ENCODE measurements at places on chromosomes 6 and 20. TPM values are rescaled to one million over a fixed set of nuclear protein-coding genes. Genes with fewer than 3 reads are reported as not detected.

DNA sequence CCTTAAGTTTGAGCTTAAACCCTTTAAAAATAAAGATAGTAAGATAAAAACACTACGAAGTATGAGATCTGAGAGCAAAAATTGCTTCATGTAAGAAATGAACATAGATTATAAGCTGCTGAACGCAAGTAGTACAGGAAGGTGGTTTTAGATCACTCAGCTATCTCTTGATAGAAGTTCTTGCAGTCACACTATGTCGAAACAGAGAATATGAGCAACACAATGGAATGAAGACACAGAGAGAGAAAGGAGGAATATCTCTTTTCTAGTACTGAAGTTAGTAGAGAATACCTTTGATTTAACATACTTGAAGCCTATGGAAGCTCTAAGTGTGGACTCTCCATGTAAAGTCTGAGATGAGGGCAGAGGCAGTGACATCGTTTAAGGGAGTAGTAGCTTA lies 162.7 kb downstream of the CDK19 start:
- DNase-seq, result no peak

- no peak for DNase-seq
Observed at GRCh38 chr6:129073051-129073450, 190.1 kb downstream of the LAMA2 start.

- no peak for DNase-seq
Observed at GRCh38 chr6:47116606-47117005, 74.5 kb upstream of the ADGRF1 start.

DNA sequence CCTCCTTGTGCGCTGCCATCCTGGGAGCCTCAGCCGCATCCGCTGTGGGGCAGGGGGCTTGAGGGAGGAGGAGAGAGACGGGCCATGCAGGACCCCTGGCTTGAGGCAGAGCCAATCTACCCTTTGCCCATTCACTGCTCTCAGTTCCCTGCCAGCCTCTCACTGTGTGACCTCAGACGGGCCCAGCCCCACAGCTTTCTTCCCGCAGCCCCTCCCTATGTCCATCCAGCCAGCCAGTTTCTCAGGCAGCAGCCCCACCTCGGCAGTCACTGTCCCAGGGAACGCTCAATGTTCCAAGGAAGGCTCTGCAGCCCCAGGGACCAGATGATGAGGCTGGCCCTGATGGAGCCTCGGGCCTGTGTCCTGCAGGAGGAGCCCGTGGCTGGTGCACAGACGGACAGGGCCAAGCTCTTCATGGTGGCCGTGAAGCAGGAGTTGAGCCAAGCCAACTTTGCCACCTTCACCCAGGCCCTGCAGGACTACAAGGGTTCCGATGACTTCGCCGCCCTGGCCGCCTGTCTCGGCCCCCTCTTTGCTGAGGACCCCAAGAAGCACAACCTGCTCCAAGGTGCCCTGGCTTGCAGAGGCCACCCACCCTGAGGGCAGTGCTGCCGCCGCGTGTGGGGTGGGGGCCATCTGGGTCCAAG lies 3.9 kb upstream of the TNFRSF6B start:
- DNase-seq, result peak; percentile 76

- DNase-seq, result no peak
Observed at GRCh38 chr6:87105823-87106222, 10.9 kb upstream of the CGA start.

Gene GRIK2
- 3.0 TPM for total RNA-seq

Gene C6orf163
- total RNA-seq, result 4.2 TPM
